ENCODE measurements at places on chromosomes 4 and X.
A peak's percentile ranks its signal among the peaks of the same experiment; 100 is the strongest.

GRCh38 chrX:118865231-118865630 is 41.6 kb downstream of the ZCCHC12 start:
- no peak for DNase-seq

- DNase-seq = no peak
Observed at GRCh38 chr4:23747281-23747735, 142.5 kb downstream of the PPARGC1A start.

DNA sequence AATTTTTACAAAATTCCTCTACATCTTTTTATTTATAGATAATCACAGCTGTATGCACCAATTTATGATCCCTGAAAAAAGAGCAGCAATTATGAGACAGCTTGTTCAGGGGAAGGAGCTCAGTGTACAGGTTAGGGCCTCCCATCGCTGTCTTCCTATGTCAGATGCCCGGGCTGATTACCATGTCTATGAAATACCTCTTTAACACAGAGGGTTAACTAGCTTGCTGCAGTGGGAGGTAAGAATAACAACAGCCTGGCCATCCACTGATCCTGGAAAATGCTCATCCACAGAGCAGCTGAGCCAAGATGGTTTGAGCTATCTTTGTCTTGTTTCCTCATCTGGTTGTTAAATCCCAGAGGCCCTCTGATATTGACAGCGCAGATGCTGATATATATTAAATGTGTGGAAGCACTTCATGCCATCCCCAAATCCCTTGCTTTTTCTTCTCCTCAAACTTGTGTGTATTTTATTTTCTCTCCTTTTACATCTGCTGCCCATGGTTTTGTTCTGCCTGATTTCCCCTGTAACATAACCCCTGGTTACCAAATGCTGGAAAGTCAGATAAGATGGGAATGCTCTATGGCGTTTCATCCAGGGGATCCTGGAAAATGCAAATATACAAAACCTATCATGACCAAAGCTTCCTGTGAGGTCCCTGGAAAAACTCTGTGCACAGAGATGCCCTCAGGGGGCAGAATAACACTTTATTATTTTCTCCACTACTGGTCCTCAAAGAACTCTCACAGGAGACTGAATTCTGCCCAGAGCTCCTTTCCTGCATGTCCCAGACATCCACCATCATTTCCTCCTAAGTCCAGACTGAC is 85.8 kb upstream of the PUDP start:
- no peak for DNase-seq

DNA sequence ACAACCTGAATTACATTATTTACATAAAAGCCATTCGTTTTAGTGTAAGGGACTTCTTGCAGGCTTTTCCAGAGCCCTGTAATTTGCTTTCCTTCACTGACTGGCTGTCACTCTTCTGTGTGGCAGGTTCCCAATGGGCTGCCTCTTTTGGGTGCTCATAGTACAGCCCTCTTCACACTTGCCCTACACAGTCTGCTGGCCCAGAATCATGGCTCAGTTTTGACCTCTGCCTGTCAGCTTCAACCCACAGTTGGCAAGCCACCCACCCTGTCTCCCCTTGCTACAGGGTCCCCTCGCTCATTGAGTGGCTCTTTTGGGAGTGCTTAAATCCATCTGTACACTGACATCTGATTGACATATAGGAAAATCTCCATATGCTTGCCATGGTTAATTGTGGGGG is 97.9 kb downstream of the GBA3 start:
- DNase-seq = no peak

GRCh38 chr4:184255871-184256642 is 38.4 kb upstream of the ENPP6 start:
- DNase-seq = no peak

GRCh38 chr4:94711635-94712034 is 46.1 kb upstream of the BMPR1B start:
- no peak for DNase-seq

DNA sequence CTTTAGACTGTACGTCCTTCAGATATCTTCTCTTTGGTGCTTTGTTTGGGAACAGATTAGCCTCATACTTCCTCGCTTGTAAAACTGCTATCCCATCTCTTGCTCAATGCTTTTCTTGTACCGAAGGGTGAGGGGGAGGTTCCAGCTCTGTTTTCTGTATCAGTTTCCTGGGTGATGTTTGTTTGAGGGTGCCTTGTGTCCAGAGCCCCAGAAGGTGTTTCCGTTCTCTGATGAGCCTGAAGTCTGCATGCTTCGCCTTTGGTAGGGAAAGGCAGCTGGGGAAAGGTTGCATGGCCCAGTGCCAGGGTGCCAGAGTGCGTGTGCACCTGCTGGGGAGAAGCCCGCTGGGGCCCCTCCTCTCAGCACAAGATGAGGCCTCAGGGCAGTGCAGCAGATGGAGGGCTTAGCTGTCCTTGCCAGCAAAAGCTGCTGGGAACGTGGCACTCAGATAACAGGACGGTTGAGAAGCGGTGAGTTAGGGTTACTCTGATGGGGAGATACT is 73.7 kb downstream of the TBL1X start:
- DNase-seq = peak; percentile 97

DNA sequence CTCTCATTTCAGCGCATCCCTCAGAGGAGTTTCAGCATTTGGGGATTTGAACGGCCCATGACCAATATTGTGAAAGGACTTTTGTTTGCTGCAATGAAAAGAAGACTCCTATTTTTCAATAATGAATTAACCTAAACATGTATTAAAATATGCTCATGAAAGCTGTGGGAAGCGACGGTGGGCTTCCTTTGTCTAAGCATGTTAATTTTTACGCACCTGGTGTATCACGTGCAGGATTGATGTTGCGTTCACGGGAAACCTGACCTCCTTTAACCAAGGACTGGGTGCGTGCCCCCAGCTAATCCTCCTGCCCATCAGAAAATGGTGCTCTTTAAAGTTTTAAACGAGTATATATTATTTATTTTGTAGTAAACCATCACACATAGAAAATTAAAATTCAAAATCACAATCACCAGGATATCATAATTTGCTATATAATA is 590 bp upstream of the CCDC110 start:
- DNase-seq = no peak

DNA sequence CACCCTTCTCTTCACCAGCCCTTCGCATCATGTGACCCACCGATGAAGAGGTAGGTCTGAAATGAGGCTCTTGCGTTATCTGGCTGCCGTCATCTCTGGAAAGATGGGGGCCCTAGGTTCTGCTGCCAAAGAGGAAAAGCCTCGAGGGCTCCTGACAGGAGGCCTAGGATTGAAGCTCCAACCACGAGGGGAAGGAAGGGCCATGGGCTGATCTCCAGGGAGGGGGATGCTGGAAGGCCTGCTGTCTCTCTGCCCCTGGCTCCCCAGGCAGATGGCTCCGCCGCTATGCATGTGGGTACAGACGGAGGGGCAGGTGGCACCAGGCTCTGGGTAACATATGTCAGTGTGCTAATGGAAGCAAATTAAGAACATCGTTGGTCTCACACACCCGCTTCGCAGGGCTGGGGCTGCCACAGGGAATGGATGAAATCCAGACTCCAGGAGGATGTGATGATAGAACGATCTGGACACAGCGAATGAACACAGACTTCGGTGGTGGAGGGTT is 44.9 kb downstream of the AFAP1 start:
- peak; percentile 21 for DNase-seq

DNA sequence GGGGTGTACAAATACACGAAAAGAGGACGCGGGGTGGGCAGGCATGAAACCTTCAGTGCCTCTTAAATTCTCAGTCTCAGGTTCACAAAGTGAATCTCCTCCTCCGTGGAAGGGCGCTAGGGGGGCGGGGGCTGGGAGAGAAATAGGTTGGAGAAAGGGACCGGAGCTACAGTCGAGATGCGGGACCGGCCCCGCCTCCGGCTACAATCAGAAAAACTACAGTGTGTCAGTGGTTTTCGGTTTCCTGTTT is 3.4 kb downstream of the MAML3 start:
- DNase-seq = no peak

GRCh38 chr4:182916483-182917181 is 554 bp downstream of the DCTD start:
- DNase-seq = peak; percentile 72

DNA sequence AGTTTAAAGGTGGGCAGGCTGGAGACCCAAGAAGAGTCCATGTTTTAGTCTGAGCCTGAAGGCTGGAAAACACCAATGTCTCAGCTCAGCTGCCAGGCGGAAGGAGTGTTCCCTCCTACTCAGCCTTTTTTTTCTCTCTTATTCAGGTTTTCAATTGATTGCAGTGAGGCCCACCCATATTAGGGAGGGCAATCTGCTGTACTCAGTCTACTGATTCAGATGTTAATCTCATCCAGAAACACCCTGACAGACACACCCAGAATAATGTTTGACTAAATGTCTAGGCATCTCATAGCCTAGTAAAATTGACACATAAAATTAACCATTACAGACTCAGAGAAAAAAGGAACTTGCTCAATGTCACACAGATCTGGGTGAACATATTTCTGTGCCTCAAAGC is 347.1 kb downstream of the GBA3 start:
- no peak for DNase-seq

GRCh38 chr4:54879576-54879975 is 221.8 kb downstream of the KIT start:
- no peak for DNase-seq

DNA sequence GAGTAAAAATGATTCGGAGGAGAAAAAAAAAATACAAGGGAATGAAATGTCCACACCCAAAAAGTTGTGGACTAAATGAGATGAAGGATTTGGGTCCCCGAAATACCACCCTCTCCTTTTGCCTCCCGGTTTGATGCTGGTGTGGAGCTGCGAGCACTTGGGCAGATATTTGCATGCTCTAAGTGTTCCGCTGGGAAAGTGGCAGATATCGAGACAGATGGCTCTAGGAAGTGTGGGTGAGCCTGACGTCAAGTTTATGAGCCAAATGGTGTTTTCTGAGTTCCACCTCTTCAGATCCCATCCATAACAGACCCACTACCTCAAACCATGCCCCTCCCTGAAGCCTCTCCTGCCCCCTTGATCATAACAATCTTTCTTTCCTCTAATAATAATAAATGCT is 228.6 kb downstream of the QDPR start:
- no peak for DNase-seq

GRCh38 chr4:55938481-55938880 is 10.3 kb upstream of the CEP135 start:
- DNase-seq = no peak

DNA sequence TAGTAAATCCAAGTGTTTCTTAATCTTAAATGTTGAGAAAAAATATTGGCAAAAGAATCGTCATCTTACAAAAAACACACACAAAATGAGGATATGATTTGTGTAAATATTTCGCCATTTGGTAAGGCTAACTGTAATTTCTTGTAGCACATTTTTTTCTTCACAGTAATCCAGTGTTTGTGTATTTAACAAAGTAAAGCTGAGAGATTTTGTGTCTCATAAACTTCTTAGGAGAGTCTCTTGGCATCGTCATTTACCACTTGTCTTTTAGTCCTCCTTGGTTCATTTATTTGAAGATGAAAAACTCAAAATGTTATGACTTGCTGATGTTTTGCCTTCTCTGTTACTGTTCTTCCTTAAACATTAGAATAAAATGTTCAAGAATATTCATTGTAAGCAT is 326.7 kb upstream of the PITX2 start:
- DNase-seq = no peak

GRCh38 chr4:132866616-132867015 is 282.5 kb upstream of the PCDH10 start:
- no peak for DNase-seq

- DNase-seq = no peak
Observed at GRCh38 chrX:65731684-65732289, 64.3 kb downstream of the MSN start.

GRCh38 chr4:33429971-33430370 is 2709.8 kb downstream of the PCDH7 start:
- DNase-seq = no peak

- no peak for DNase-seq
Observed at GRCh38 chr4:150082241-150082640, 4.0 kb downstream of the DCLK2 start.

GRCh38 chr4:6562931-6563901 is 11.8 kb upstream of the MAN2B2 start:
- DNase-seq = no peak

DNA sequence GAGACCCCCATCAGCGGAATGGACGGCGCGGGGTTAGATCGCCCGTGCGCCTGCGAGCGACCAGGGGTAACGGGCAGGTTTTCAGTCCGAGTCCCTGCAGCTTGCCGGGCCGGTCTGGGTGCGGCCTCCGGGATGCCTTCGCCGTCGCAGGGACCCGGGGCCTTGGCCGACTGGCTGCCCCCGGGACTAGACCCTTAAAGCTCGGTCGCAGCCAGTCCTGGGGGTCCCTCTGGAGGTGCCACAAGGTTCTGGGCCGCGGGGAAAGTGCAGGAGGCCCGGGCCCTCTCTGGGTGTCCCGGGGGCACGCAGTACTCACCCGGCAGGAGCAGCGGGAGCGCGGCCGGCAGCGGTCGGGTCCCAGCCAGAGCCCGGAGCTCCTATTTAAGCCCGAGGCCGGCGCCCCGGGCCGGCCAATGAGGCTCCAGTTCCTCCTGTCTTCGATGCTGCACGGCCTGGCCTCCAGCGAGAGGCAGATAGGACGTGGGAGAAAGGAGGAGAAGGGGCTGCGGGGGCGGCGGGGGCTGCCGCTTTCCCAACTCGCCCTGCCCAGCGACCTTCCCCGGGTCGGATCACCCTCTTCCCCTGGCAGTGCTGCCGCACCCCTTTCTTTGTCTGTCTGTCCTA is at the start of gene SPON2:
Gene SPON2 (minus strand): TSS at position 356 of the 624 bp plus-strand sequence.
- no peak for DNase-seq

GRCh38 chr4:4254666-4255065 is 6.6 kb upstream of the TMEM128 start:
- no peak for DNase-seq
